Fibroblast of lung (primary cell): ENCODE measurements at places on chromosomes 16 and 17.

- no peak for DNase-seq
- H3K27me3 ChIP-seq: no peaks in the 10 kb centered on the region
- no peaks in the 10 kb centered on the region for H3K36me3 ChIP-seq
Measured at GRCh38 chr16:82280867-82281266, 110.8 kb upstream of the MPHOSPH6 start.

GRCh38 chr16:48103591-48103990 lies 52.2 kb downstream of the ABCC12 start:
- DNase-seq: no peak
- H3K27me3 ChIP-seq: no peaks in the 10 kb centered on the region
- H3K27ac ChIP-seq: no peak overlapping the region
- no peaks in the 10 kb centered on the region for H3K4me1 ChIP-seq

GRCh38 chr16:70653406-70653805 lies 7.0 kb downstream of the IL34 start:
- H3K27me3 ChIP-seq: no peaks in the 10 kb centered on the region
- H3K27ac ChIP-seq: no peak overlapping the region
- H3K36me3 ChIP-seq: no peaks in the 10 kb centered on the region
- H3K4me3 ChIP-seq: no peak overlapping the region
- peaks cover 5% of the 10 kb centered on the region for H3K4me1 ChIP-seq
- DNase-seq: no peak

DNA sequence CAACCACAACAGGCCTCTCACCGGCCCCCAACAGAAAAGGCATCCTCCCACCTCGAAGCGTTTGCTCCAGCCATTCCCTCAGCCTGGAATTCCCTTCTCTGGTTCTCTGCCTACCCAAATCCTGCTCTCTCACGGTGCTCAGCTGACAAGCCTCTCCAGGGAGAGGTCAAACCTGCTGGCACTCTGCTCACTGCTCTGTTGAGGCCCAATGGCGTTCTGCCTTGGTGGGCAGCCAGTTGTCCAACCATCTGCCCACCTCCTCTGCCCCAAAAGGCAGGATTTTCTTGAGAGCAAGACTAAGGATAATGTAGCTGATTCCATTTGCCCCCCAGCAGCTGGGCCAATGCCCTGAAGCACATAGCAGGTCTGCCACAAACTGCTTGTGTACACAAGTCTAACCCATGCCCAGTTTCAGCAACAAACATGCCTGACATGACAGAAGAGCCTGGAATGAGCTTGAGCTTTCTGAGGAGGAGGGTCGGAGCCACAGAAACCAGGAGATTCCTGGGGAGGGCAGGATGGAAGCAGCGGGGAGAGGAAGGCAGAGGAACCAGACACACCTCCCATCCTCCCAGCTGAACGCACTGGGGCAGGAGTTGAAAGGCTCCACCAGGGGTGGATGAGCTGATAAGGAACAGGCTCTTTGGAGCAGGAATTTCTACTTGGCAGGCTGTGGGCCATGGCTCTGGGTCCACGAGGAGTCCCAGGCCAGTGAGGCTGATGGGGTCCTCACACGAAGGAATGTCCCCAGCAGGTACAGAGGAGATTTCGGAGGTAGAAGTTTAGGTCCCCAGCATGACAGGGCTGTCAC lies 23.9 kb downstream of the ARHGAP27 start:
- peaks cover 2% of the 10 kb centered on the region for H3K4me1 ChIP-seq
- no peaks in the 10 kb centered on the region for H3K36me3 ChIP-seq
- H3K4me3 ChIP-seq: no peak overlapping the region
- H3K27me3 ChIP-seq: peaks cover 8% of the 10 kb centered on the region

- H3K4me3 ChIP-seq: peak overlapping the region; percentile 51
- H3K27me3 ChIP-seq: no peaks in the 10 kb centered on the region
- peaks cover 35% of the 10 kb centered on the region for H3K36me3 ChIP-seq
- H3K27ac ChIP-seq: peak overlapping the region; percentile 95
Measured at GRCh38 chr16:30355954-30356308, 823 bp upstream of the CD2BP2 start.

- peaks cover 6% of the 10 kb centered on the region for H3K36me3 ChIP-seq
- H3K4me3 ChIP-seq: no peak overlapping the region
- no peak overlapping the region for H3K27ac ChIP-seq
- H3K27me3 ChIP-seq: no peaks in the 10 kb centered on the region
- no peak for DNase-seq
Measured at GRCh38 chr16:48541108-48541786, 68.7 kb downstream of the N4BP1 start.

DNA sequence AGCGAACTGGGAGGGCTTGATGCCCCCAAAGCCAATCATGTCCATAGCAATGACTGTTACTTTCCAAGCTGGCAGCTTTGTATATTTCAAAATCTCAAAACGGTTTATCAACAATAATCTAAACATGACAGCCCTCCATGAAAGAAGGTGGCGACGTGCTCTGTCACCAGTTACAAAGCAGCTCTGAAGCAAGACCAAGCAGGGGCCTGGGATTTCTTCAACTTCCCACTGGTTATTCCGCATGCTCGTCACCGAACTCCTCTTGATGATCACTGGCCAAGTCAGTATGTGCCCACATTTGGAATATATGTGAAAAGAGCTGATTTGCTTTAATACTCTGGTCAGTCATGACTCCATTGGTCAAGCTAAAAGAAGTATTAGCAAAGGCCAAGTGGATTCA lies 175.6 kb downstream of the VPS53 start:
- H3K36me3 ChIP-seq: peaks cover 4% of the 10 kb centered on the region
- H3K27ac ChIP-seq: no peak overlapping the region
- DNase-seq: no peak
- H3K4me1 ChIP-seq: no peaks in the 10 kb centered on the region
- no peaks in the 10 kb centered on the region for H3K27me3 ChIP-seq

DNA sequence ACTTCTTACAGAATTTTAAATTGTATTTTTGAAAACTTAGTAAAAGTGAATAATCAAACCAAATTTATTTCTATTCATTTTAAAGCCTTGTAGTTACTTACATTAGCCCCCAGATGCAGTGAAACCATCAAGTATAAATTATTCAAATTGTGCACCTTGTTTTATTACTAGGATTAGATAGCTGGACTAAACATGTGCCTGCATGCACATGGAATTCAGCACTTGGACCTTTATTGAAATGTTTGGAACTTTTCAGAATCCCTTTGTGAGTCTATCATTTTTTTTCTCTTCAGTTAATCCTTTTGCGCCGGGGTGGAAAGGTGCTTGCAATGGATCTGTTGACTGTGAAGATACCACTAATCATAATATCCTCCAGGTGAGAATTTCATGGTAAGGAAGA lies 4.7 kb downstream of the ZPBP2 start:
- no peak overlapping the region for H3K4me3 ChIP-seq
- H3K36me3 ChIP-seq: no peaks in the 10 kb centered on the region
- no peaks in the 10 kb centered on the region for H3K4me1 ChIP-seq

GRCh38 chr17:31869797-31870568 lies 10.9 kb upstream of the COPRS start:
- no peaks in the 10 kb centered on the region for H3K27me3 ChIP-seq
- peaks cover 5% of the 10 kb centered on the region for H3K36me3 ChIP-seq
- no peak overlapping the region for H3K4me3 ChIP-seq

- DNase-seq: peak; percentile 16
- no peaks in the 10 kb centered on the region for H3K27me3 ChIP-seq
- H3K27ac ChIP-seq: no peak overlapping the region
- no peaks in the 10 kb centered on the region for H3K36me3 ChIP-seq
Measured at GRCh38 chr16:82979406-82980111, 352.8 kb downstream of the CDH13 start.

DNA sequence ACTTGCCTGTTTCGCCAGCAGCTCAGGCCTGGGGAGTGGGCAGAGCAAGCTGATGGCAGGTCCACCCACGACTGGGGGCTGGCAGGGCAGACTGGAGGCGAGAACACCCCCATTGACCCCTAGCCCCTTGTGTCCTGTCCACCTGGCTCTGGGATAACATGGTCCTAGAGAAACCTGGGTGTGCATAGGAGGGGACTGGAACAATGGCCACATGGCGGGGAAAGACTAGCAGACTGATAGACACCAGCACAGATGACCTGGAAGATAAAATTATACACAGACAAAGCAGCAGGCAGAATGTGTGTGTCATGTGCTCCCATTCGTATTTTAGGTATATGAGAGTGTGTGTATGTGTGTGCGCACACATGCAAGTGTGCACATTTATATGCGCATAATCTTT lies 23.5 kb downstream of the NUBP1 start:
- H3K27ac ChIP-seq: no peak overlapping the region
- DNase-seq: no peak
- H3K27me3 ChIP-seq: no peaks in the 10 kb centered on the region
- peaks cover 6% of the 10 kb centered on the region for H3K36me3 ChIP-seq
- no peaks in the 10 kb centered on the region for H3K4me1 ChIP-seq

- no peaks in the 10 kb centered on the region for H3K27me3 ChIP-seq
- no peak overlapping the region for H3K27ac ChIP-seq
- no peak for DNase-seq
Measured at GRCh38 chr17:11326492-11326891, 85.5 kb downstream of the SHISA6 start.

DNA sequence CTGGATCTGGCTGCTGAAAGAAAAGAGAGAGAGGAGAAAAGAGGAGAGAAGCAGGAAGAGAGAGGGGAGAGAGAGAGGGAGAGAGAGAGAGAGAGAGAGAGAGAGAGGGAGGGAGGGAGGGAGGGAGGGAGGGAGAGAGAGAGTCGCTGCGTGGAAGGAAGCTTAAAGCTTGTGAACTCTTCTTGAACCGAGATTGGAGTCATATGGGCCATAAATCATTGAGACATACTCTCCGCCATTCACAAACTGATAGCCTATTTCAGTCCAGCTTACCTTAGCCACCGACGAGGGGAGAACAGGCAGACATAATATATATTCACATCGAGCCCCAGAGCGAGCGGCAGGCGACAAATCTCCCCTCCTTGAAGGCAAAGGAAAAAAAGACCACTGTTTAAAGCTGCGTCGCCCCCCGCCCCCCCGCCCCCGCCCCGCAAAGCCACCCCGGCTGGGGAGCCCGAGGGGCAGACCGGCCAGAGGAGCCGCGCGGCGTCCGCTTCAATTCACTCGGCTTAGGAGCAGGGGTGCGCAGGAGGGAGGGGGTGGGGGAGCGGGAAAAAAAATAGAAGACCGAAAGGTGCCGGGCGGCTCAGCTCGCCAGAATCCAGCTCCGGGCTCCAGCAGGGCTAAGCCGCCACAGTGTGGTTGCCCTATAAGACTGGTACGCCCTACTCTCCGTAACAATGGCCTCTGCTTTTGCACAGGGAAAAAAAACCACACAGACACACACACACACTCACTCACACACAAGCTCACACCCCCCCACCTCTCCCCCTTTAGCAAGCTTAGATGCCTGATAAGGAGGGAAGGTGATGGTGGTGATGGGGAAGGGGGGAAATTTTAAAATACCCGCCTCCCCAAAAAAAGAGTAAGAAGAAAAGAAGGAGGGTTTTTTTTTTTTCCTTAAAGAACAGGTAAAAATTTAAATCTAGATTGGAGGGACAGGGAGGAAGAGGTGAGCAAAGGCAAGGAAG lies 10.6 kb upstream of the HOXB2 start:
- peak overlapping the region; percentile 91 for H3K27ac ChIP-seq
- DNase-seq: peak; percentile 99
- no peaks in the 10 kb centered on the region for H3K27me3 ChIP-seq
- peak overlapping the region; percentile 76 for H3K4me3 ChIP-seq
- peaks cover 19% of the 10 kb centered on the region for H3K36me3 ChIP-seq

DNA sequence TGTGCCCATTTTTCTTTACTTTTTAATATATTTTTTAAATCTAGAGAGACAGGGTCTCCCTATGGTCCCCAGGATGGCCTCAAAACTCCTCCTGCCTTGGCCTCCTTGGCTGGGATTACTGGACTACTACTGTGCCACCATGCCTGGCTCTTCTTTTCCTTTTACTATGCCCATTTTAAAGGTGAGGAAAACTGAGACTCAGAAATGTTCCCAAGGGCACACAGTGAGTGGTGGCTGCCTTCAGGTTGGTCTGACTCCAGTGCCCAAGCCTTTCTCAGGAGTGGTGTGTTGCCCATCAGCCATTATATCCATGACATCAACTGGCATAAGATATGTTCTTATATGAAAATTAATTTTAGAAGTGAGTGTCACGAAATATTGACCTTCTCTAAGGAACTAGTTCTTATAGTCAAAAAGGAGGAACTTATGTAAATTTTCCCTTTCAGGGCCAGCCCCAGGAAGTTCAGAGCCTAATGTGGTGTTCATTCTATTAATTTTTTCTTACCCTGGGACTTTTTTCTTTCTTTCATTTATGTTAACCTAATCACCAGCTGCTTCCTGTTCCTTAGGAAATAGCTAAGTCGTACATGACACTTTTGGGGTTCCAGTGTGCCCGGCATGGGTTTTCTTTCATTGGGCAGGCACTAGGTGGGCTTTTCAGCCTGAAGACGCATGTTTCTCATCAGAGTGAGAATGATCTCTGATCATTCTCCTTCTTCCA lies 17.9 kb upstream of the SPN start:
- no peaks in the 10 kb centered on the region for H3K4me1 ChIP-seq
- H3K36me3 ChIP-seq: no peaks in the 10 kb centered on the region
- H3K27ac ChIP-seq: no peak overlapping the region
- no peak overlapping the region for H3K4me3 ChIP-seq
- no peak for DNase-seq

- H3K27me3 ChIP-seq: no peaks in the 10 kb centered on the region
- no peak overlapping the region for H3K4me3 ChIP-seq
- DNase-seq: no peak
Measured at GRCh38 chr17:81440511-81441244, 45.4 kb downstream of the BAHCC1 start.

DNA sequence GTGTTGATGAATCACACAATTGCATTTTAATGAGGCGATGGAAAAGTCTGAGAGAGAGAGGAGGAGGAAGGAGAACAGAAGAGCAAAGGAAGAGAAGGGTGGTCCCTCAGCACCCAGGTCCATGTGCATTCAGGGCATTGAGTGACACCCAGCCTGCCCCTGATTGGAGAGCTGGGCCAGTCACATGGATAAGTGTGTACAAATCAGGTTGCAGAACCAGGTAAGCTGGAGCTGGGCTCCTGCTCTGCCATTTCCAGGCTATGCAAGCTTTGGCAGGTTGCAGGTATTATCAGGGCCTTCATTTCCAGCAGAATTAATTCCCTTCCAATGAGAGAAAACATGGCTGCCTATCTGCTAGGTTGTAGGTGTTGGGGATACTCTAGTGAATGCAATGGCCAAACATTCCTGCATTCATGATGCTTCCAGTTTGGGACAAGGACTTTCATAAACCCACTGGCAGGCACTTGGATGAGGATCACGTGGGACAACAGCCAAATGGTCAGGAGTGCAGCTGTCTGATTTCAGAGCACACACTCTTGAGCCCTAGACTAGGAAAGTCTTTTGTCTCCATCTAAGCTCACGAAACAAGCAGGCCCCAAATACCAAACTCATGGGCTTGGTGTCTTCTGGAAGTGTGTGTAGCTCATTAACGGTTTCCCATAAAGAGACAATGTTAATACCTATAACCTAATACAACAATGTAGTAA lies 577.9 kb upstream of the CDH5 start:
- H3K4me3 ChIP-seq: no peak overlapping the region
- no peaks in the 10 kb centered on the region for H3K4me1 ChIP-seq
- H3K27ac ChIP-seq: no peak overlapping the region
- no peaks in the 10 kb centered on the region for H3K36me3 ChIP-seq

- no peak for DNase-seq
- H3K36me3 ChIP-seq: no peaks in the 10 kb centered on the region
- H3K27me3 ChIP-seq: peaks cover 20% of the 10 kb centered on the region
- no peak overlapping the region for H3K27ac ChIP-seq
- H3K4me1 ChIP-seq: no peaks in the 10 kb centered on the region
Measured at GRCh38 chr17:8012996-8013640, 10.7 kb downstream of the GUCY2D start.

GRCh38 chr17:8602679-8603078 lies 27.8 kb downstream of the MYH10 start:
- peaks cover 4% of the 10 kb centered on the region for H3K4me1 ChIP-seq
- no peaks in the 10 kb centered on the region for H3K27me3 ChIP-seq
- no peak for DNase-seq
- H3K36me3 ChIP-seq: no peaks in the 10 kb centered on the region

- H3K4me1 ChIP-seq: no peaks in the 10 kb centered on the region
- peak overlapping the region; percentile 28 for H3K4me3 ChIP-seq
- H3K27ac ChIP-seq: no peak overlapping the region
- peaks cover 32% of the 10 kb centered on the region for H3K27me3 ChIP-seq
Measured at GRCh38 chr16:89201439-89202377, 1.4 kb upstream of the SLC22A31 start.
